ENCODE measurements at places on chromosomes 5 and 9.

DNA sequence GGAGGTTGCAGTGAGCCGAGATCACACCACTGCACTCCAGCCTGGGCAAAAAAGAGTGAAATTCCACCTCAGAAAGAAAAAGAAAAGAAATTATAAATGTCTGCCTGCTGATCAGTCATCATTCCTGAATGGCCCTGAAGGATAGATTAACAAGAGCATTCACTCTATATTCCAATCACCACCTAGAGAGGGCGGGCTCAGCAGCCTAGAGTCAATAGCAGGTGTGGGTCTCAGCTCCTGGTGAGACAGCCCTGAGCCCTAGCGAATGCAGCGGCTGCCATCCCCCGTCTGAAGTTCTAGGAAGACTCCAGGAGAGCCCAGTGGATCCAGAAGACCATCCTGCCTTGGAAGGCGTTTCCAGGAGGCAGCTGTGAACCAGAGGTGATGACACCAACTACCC lies 12.0 kb downstream of the FBP1 start:
- ATAC-seq: no peak

- no peak for ATAC-seq
Measured at GRCh38 chr5:112367400-112367799, 51.7 kb downstream of the EPB41L4A start.

DNA sequence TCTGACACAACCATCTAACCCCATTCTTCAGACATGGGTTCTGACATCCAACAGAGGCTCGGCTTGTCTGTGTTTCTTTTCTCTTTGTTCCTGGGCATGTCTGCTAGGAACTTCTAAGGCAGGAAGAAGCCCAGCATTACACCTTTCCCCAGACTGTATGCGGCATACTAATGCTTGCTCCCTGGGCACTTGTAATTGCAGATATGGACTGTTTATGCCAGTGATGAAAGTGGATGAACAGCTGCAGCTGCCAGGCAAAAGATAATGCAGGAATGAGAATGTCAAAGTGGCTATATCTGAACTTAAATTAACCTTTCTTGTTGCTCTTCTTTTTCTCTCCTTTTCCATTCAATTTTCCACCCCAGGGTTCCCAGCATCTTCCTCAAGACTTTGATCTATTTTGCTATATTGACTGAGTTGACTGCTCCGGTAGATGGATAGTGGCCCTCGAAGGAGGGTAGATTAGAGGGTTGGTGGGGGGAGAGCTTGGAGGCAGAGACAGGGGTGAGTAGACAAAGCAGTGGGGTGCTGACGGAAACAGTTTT lies 344.4 kb downstream of the MAN2A1 start:
- no peak for ATAC-seq

GRCh38 chr5:69271376-69271775 lies 36.7 kb downstream of the CDK7 start:
- ATAC-seq: no peak

- no peak for ATAC-seq
Measured at GRCh38 chr9:5205071-5205470, 19.6 kb upstream of the INSL6 start.

Data from activated CD4-positive, CD25-positive, alpha-beta regulatory T cell treated with anti-CD3 and anti-CD28 coated beads, Interleukin-2, amount 50 U/mL, for 24 hours (primary cell).